NCI-H82 (cell line): ENCODE measurements at places on chromosomes 12 and 14.

- no peak for DNase-seq
Measured at GRCh38 chr14:33800735-33801163, 150.1 kb downstream of the EGLN3 start.

GRCh38 chr14:55094292-55095157 lies 34.5 kb upstream of the LGALS3 start:
- no peak for DNase-seq

- DNase-seq: no peak
Measured at GRCh38 chr14:68027276-68027675, 207.7 kb downstream of the RAD51B start.

GRCh38 chr12:31951008-31951407 lies 8.2 kb upstream of the RESF1 start:
- peak; percentile 71 for DNase-seq

GRCh38 chr14:100086361-100086760 lies 21.1 kb downstream of the EVL start:
- no peak for DNase-seq

DNA sequence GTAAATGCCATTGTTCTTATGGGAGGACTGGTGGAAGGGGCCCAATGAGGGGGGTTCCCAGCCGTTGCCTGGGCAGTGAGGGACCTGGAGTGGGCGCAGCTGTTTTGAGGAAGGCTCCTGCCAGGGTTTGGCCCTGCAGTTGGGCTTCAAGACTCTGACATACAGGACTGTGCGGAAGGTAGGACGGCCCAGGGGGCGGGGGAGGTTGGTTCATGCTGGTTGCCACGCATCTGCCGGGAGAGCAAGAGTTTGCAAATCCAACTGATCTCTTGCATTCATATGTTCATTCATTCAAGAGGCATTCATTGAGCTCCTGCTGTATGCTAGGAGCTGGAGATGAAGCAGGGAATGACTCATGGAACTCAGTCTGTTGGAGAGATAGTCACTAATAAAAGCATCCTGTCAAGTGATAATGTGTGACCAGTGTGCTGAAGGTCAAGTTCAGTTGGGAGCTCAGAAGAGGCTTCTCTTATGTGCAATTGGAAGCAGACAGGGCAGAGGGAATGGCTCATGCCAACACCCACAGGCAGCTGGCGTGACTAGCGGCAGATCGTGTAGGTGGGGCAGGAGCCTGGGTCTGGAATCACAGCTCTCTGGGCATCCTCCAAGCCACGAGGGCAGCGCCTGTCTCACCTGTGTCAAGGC lies 7.8 kb downstream of the SH2B3 start:
- no peak for DNase-seq
